ENCODE measurements at places on chromosomes 12 and 14.

DNA sequence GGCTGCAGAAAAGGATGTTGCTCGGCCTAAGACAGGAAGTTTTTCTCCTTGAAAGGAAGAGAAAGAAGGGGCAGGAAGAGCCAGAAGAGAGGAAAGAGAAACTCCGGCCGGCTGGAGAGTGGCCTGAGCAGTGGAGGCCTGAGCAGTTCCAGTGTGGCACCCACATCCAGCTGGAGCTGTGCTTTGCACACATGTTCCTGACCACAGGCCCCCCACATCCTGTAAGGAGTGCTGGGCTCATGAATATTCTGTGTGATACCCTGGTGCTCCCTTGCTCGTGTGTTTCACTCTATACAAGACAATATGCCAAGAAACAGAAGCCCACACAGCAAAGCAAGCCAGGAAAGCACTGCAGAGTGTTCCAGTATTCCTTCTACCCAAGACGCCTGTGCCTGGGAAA, 27.1 kb downstream of the POLE start:
- DNase-seq = no peak

- DNase-seq = no peak
These were observed 46.0 kb upstream of the LGR5 start for GRCh38 chr12:71393625-71394024.

DNA sequence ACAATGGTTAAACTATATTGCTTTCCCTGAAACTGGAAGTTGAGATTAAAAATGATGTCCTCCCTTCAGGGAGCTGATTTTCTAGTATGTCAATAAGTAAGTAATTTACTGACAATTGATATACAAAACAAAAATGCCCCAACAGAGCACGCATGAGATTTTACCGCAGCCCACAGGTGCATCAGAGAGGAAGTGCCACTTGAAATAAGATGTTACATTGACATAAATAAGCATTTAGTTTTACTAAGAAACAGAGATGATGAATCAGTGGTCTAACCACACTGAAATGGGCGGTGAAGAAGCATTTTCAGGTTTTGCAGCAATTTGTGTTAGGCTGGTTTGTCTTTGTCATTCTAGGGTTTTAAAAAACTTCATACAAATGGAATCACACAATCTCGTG, 8.8 kb upstream of the CLECL1 start:
- no peak for DNase-seq

GRCh38 chr14:88195676-88196075, 127.4 kb downstream of the KCNK10 start:
- no peak for DNase-seq

DNA sequence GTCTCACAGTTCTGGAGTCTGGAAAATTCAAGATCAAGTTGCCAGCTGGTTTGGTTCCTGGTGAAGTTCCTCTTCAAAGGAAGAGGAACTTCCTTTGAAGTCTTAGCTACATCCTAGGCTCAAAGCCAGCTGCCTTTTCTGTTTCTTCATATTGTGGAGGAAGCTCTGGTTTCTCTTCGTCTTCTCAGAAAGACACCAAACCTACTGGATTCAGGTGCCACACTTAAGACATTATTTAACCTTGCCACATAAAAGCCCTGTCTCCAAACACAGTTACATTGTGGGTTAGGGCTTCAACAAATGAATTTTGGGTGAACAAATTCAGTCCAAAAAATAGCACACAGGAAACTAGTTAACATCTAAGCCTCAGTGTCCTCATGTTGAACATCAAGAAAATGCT, 1019.8 kb downstream of the GALC start:
- no peak for DNase-seq

DNA sequence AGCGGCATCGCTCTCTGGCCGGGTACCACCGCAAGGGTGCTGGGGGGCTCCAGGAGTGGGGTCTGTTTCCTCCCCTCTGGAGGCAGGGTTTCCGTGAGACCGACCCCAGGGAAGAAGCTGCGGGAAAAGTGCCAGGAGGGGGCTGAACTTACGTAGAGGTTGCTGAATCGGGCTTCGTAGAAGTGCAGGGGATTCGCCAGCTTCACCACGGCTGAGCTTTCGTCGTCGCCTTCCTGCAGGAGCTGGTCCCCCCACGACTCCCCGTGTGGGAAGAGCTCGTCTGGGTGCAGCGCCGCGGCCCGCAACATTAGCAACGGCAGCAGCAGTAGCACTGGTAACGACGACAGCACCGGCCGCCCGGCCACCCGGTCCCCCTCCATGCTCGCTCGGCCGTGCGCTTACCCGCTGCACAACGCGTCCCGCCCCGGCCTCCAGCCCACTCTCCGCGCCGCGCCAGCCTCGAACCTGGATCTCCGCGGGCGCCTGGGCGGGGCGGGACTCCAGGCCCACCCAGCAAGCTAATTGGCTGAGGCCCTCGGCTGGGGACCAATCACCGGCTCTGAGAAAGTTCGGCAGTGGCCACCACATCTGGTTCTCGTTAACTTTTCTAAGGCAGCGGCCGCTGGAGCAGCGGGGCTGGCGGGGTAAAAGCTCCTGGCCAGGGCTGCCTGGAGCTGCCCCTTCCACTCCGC, at the start of gene NID2:
Gene NID2 (minus strand): TSS at position 445 of the 692 bp plus-strand sequence. CDS start 65 bp downstream, at position 380.
- DNase-seq = no peak

DNA sequence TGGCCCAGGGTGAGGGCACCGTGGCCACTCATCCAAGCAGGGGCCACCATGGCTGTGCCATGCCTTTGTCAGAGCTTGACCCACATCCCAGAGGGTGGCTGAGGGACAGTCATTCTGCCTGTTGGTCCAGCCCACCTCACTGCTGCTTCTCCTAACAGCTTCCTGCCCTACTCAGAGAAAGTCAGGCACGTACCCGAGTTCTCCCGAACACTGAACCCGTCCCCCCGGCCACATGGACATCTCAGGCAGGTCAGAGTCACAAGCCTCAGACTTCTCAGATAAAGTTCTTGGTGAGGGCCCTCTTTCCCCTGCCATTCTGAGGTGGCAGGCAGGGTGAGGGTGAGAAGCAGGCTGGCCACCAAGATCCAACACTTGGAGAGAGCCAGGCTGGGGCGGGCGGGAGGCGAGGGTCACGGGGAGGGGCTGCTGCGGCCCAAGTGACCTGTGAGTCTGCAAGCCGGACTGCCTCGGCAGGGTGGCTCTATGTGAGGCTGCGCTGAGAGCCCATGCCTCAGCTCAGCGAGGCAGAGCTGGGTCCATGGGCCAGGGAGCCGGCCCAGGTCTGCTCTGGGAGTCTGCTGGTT, 317.8 kb downstream of the TMEM121 start:
- DNase-seq = no peak

GRCh38 chr12:64893961-64894360, 69.5 kb downstream of the TBC1D30 start:
- DNase-seq = no peak

Data from activated T-cell treated with anti-CD3 and anti-CD28 coated beads for 1 hour (primary cell).